GM12864 (cell line): ENCODE measurements at places on chromosomes 7 and 10.
A peak's percentile ranks its signal among the peaks of the same experiment; 100 is the strongest.

DNA sequence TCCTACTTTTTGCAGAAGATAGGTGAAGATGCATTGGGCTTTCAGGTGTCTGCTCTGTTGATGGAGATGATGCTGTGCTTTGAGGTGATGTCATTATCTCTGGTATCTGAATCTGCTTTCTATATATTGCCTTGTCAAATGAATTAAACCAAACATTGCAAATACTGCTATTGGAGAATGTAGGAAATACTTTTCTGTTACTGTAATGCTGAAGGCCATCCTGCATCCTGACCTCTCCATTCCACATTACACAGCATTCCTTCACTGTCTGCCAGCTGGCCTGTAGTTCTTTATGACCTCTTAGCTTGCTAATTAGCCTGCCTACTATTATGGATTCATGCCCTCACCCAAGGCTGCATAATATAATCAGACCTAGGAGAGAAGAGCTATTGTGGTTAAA is 73.2 kb downstream of the VCL start:
- DNase-seq, result no peak

GRCh38 chr10:1311726-1312125 is 255.5 kb downstream of the WDR37 start:
- DNase-seq, result no peak

- no peak for DNase-seq
These were observed 210.5 kb downstream of the ETV1 start for GRCh38 chr7:13778967-13779366.

DNA sequence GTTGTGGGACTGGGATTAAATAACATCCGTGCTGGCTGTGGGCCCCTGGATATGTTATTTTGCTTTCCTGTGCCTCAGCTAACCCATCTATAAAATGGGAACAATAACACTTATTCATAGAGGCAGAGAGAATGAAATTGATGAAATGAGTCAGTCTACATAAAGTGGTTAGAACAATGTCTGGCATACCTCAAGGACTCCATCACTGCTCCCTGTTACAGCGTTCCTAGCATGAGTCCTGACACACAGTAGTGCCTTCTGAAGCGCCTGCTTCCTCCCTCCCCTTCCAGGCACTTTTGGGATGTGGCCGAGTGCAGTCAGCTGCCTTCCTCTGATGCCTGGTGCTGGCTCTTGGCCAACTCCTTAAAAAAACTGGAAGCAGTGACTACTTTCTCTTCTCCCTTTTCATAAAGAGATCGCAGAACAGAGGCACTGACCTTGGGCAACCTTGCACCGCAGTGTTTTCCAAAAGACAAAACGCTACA is 108.4 kb upstream of the ZMIZ1 start:
- DNase-seq, result no peak

DNA sequence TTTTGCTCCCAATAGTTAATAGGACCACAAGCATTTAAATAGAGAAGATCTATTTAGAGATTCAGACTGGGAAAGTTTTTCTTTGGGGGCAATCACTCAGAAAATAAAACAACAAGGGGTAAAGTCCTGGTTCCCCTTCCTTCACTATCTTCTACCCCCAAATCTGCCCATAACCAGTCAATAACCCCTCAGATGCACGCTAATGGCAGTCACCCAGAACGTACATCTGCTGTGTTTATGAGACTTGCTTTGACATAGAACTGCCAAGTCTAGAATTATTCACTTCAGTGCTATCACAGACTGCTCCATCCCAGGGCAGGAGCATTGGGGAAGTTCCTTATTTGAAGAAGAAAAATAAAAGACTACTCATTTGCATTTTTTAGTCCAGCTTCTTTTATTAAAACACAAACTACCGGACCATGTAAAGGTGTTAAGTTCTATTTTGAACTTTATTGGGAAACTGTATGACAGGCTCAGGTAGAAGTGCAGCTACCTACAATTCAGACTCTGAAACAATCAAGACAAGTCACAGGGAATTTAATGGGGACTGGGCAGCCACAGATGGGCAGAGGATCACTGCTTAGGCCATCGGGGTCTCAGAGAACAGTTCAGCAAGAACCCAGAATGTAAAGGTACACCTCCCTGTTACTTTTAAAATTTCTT is 38.4 kb downstream of the ANK3 start:
- DNase-seq, result no peak

DNA sequence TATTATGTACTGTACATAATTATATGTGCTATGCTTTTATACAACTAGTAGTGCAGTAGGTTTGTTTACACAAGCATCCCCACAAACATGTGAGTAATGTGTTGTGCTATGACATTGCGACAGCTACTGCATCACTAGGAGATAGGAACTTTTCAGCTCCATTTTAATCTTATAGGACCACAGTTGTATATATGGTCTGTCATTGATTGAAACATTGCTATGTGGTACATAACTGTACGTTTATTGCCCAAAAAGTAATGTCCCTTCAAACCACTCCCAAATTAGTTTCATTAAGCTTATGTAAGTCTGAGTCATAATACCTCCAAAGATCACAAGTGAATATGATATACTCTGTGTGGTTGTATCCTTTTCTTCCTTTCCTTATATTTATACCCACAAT is 183.2 kb upstream of the POT1 start:
- no peak for DNase-seq

DNA sequence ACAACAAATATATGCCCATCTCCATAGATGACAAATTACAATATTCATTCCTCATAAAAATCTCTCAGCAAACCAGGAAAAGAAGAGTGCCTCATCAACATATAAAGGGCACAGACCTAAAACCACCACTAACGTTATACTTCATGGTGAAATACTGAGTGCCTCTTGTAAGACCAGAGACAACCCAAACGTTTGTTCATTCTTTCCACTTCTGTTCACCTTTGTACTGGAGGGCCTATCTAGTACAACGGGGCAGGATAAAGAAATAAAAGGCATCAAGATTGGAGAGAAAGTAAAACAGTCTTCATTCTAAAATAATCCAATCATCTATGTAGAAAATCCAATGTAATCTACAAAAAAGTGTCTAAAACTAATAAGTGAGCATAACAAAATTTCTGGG is 79.1 kb downstream of the LARP4B start:
- no peak for DNase-seq

DNA sequence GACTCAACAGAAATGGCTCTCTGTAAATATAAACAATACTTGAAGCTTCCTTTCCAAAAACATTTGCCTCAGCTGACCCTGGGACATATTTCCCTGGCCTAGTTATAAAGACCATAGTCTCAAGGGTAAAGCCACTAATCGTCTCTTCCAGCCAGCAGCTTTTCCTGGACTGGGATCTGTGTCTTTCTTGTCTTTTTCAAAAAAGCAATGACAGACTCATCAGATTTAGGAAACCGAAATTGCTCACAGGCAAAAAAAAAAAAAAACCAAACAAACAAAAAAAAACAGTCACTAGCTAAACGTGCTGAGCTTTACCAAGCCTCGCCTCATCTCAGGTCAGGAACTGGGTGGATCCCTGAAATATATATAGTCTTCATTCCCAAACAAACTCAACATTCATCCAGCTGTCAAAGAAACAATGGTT is 23.5 kb downstream of the STN1 start:
- no peak for DNase-seq

- DNase-seq, result no peak
These were observed 8.7 kb downstream of the INMT start for GRCh38 chr7:30760514-30761213.

DNA sequence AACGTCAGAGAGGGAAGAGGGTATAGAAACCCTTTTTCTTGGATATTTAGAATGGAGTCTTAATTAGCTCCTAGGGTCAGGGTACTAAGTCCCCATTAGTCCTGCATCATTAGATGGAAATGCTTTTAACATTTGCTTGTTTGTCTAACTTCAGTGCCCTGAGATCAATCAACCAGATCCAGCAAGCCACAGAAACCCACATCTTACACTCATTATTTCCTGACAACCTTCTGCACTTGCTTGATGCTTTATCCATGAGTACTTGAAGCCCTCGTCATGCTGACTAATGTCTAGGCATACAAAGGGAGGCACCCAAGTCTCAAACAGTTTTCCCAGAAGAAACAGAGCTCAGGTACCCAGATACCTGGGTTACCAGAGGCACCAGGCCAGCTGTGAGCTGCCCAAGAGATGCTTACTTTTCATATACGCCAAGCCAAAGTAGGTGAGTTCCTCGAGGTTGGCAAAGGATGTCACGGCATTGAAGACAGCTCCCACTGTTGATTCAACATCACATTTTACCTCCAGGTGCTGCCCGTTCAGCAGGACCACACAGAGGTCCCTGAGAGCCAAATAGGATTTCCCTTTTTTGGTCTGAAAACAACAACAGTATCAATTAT is 42.7 kb downstream of the FRMPD2 start:
- peak; percentile 30 for DNase-seq

DNA sequence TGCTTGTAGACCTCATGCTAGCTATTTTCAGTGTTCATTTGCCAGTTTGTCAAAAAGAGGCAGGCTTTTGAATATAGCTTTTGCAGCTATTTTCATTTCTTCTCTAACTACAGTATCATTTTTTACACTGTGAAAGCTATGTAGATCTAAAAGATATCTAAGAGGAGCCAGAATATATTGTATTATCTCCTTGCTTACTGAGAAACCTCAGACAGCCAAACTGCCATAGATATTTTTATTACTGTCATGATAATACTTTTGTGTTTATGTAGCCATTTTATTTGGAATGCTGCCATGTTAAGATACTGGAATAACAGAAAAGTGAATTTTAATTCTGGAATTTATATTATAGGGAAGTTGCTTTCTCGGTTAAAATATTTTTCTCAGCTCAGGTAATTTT is 37.2 kb downstream of the ANKIB1 start:
- no peak for DNase-seq

- peak; percentile 31 for DNase-seq
These were observed 45.5 kb upstream of the TARP start for GRCh38 chr7:38318803-38319416.

DNA sequence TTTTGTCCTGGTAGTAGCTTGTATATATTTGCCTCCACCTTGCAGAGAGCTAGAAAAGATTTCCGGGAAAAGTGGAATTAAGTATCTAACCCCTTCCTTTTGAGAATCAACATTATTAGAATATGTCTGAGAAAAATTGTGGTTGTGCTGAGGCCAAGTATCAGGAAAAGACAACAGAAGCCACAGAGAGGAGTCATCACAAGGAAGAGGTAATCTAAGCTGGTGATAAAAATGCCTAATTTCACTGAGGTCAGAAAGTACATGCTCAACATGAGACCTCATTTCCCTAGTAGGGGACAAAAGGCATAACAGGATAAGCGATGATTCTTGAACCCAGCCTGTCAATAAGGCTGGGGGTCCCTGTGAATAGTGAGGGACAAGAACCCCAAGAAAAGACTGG is 97.0 kb upstream of the PDE1C start:
- no peak for DNase-seq

GRCh38 chr7:2017914-2018568 is 214.7 kb downstream of the MAD1L1 start:
- DNase-seq, result no peak

GRCh38 chr10:103617602-103618385 is 124.3 kb downstream of the NEURL1 start:
- no peak for DNase-seq

- no peak for DNase-seq
These were observed 36.8 kb downstream of the CTBP2 start for GRCh38 chr10:125123476-125124114.

DNA sequence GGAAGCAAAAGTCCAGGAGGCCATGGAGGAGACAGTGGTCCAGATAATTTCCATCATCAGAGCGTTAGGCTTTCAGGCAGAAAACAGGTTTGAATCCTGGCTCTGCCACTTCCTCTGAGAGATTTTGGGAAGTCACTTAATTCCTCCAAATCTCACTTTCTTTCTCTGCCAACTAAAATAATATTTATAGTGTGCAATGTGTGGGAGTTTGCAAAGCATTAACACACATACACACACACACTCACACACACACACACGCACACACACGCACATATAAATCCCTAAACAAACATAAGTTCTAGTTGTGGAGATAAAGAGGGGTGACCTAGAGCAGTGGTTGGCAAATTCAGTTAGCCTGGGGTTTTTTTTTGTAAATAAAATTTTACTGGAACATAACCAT is 84.8 kb downstream of the TRIL start:
- DNase-seq, result no peak

- no peak for DNase-seq
These were observed 662 bp upstream of the PPIF start for GRCh38 chr10:79346388-79347225.

DNA sequence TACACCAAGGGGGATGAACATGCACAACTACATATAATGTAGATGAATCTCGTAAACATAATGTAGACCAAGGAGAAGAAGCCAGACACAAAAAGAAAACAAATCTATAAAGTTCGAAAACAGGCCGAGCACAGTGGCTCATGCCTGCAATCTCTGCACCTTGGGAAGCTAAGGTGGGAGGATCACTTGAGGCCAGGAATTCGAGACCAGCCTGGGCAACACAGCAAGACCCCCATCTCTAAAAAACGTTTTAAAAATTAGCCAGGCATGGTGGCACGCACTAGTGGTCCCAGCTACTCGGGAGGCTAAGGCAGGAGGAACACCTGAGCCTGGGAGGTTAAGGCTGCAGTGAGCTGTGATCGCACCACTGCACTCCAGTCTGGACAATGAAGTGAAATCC is 68.5 kb downstream of the GLI3 start:
- DNase-seq, result no peak

DNA sequence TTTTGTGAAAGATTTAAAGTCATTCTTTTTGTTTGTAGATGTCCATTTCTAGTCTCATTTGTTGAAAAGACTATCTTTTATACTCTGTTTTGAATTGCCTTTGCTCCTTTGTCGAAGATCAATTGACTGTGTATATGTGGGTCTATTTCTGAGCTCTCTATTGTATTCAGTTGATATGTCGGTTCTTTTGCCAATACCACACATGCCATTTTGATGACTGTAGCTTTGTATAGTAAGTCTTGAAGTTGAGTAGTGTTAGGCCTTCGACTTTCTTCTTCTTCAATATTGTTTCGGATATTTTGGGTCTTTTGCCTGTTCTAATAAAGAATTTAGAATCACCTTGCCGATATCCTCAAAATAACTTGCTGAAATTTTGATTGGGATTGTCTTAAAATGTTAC is 104.5 kb downstream of the CCSER2 start:
- no peak for DNase-seq

- no peak for DNase-seq
These were observed 23.7 kb downstream of the PLAC9 start for GRCh38 chr10:80156216-80156615.
